ENCODE measurements at places on chromosomes 5 and 9.

GRCh38 chr9:122092611-122093506, at the start of gene TTLL11:
TTLL11 (minus strand) TSS chr9:122093308; CDS start chr9:122093148, 160 bp downstream.
- DNase-seq = peak; percentile 92

DNA sequence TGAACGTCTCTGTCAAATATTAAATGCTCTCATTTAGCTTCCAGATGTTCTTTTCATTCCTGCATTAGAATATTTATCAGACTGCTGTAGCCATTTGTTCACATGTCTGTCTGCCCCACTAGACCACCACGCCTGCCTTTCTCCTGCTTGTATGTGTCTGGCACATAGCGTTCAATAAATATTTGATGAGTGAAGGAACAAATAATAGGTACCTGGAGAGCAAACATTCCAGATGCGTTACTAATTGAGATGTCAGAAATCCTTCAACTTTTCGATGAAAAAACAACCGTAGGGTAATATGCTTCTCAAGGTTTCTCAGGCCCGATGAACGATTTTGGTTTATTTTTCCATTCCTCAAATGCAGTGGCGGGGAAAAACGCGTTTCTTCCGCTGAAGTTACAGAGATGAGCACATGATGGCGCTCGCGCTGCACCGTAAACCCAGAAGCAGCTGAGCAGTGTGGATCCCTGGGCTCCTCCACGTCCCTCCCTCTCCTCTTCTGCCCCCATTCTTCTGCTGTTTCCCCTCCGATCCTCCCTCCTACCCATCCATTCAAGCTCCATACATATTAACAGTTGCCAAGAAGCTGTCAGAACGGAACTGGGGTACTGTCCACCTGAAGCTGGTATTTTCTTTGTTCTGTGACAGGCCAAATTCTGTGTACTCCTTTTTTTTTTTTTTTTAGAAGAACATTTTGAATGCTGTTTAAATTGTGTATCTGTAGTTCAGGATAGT, 245.4 kb downstream of the MPDZ start:
- peak; percentile 74 for DNase-seq

- no peak for DNase-seq
These were observed 11.2 kb downstream of the ROPN1L start for GRCh38 chr5:10452768-10453331.

- peak; percentile 32 for DNase-seq
These were observed 11.9 kb upstream of the SRFBP1 start for GRCh38 chr5:121949885-121950284.

- no peak for DNase-seq
These were observed 334.7 kb downstream of the ACTL7B start for GRCh38 chr9:108521063-108521590.

- DNase-seq = no peak
These were observed 296.0 kb downstream of the SPOCK1 start for GRCh38 chr5:137203011-137203632.

Measured in WTC11 (cell line).